ENCODE measurements at places on chromosomes 16 and 17.

DNA sequence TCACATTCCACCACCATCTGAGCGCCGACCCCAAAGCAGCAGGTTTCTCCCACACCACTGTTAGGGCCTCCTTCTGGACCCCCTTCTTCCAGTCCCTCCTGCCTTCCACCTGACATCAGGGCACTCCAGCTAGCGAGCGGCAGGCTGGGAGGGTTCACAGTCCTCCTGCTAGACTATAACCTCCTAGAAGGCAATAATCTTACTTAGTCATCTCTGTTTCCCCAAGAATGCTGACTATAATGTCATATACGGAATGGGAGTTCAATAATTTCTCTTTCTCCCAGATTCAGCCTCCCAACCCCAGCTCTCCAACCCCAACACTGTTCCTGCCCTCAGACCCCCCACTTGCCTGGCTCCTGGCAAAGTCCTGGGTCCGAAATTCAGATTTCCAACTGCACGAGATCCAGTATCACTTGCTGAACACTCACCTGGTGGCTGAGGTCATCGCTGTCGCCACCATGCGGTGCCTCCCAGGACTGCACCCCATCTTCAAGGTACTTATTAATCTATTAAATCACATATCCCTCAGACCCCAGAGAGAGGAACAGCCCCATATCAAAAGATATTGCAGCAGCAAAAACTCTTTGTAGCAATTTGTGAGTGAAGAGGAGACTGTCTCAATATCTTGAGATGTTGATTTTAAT lies 5.6 kb downstream of the ALOX12 start:
- no peak for DNase-seq

DNA sequence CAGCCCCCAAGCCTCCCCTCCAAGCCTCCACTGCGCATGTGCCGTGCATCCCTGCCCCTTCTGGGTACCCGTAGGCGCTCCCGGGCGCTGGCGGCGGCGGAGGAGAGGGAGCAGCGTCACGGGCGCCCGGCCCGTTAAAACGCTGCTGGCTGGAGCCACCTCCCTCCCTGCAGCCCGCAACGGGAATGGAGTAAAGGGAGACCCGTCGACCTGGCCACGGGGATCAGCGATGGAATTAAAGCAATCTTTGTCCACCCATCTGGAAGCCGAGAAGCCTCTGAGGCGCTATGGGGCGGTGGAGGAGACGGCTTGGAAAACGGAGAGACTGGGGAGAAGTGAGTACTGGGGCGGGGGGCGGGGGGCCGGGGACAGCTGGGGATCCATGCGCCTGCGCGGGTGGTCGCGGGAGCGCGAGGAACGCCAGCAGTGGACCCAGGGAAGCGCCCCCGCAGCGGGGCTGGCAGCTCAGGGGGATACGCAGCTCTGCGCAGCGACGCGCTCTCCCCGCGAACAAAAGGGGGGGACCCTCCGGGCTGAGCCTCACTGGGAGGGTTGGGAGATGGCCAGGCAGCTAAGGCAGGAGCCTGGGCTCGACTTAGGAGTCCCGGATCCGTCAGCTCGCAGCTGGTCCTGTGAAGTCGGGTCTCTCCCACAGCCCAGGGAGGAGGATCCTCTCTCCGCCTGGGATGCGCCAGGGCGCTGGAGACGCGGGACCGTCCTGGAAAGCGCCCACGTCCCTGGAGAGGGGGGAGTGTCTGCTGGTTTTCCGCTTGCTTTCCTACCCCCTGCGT lies at the start of gene BMERB1:
TSS of gene BMERB1 (plus strand) at position 164 of the 791 bp plus-strand sequence. CDS start at position 230, 66 bp downstream.
- peak; percentile 53 for DNase-seq

GRCh38 chr16:3254309-3254708 lies 2.1 kb downstream of the MEFV start:
- no peak for DNase-seq

DNA sequence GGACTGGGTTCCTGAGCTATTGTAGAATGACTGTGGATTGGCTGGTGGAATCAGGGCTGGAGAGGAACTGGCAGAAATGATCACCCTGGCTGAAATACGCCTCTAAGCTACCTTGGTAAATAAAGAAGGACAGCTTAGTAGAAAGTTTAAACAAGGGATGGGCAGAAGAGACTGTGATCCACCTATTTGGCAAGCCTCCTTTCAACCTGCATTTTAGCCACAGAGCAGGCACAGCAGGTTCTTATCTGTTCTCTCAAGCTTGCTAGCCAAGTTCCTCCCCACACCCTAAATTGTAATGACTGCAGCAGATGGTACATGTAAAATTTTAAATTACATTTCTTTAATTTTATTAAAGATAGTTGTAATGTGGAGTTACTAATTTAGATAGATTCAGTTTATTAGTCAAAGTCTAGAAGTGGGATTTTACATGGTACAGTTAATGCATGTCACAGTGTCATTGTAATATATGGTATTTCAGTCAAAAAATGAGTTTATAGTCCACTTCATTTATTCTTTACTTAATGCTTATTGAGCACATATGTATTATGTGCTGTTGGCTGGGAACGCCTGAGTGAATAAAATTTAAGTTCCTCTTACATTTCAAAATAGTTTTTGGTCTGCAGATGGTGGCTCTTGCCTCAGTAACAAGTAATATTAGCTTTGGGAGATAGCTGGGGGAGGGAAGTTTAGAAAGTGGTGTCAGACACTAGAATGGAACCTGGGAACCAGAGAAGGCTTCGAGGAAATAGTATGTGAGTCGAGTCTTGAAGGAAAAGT lies 11.2 kb downstream of the EPN2 start:
- DNase-seq, result no peak

DNA sequence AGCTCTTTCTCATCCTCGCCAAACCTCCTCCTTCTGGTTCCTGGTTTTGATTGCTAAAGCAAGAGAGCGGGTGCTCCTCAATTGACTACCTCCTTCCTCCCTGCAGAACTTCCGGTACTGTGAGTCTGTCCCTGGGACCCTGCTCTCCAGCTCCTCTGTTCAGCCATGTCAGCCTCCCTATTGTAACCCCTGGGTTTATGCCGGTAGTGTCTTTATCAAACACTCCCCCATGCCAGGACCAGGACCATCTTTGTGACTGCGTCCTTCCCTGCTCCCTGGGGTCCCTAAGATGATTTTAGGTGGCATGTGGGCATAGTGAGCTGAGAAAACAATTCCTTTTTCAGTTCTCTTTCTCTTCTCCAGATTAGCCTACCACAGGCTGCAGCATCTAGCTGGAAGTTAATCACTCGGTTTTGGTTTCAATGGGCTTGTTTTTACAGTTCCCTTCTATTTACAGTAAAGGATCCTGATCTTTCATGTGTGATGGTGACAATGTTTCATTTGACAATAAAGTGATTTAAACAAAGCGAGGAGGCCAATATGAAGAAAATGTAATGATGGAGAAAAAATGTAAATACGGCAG lies 27.7 kb upstream of the IL21R start:
- no peak for DNase-seq

DNA sequence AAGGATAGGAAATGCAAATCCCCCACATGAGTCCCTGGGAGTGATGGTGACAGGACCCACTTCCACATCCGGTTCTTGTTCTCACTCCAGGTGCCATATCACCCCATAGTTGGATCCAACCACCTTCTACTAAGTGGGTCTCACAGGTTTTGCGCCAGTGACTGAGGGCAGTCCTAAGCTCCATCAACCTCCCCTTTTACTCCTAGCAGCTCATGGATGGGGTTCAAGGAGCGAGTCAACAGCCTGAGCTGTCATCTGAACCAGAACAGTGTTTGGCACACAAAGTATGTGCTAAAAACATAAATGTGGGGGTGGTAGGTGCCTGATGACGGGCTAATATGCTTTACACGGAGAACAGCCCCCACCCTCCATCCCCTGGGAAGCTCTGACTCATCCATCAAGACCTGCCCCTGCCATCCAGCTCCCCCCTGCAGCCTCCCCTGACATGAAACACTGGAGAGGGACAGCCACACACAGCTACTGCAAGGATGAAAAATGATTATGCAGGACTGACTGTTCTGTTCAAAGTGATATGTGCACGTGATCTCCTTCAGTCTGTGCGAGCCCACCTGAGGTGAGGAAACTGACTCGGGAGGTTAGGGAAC lies 143.2 kb upstream of the CDH5 start:
- no peak for DNase-seq

- no peak for DNase-seq
These were observed at the start of gene TPSG1 for GRCh38 chr16:1225051-1225451. TSS of gene TPSG1 (minus strand) at chr16:1225268. CDS start at chr16:1225252, 16 bp downstream.

DNA sequence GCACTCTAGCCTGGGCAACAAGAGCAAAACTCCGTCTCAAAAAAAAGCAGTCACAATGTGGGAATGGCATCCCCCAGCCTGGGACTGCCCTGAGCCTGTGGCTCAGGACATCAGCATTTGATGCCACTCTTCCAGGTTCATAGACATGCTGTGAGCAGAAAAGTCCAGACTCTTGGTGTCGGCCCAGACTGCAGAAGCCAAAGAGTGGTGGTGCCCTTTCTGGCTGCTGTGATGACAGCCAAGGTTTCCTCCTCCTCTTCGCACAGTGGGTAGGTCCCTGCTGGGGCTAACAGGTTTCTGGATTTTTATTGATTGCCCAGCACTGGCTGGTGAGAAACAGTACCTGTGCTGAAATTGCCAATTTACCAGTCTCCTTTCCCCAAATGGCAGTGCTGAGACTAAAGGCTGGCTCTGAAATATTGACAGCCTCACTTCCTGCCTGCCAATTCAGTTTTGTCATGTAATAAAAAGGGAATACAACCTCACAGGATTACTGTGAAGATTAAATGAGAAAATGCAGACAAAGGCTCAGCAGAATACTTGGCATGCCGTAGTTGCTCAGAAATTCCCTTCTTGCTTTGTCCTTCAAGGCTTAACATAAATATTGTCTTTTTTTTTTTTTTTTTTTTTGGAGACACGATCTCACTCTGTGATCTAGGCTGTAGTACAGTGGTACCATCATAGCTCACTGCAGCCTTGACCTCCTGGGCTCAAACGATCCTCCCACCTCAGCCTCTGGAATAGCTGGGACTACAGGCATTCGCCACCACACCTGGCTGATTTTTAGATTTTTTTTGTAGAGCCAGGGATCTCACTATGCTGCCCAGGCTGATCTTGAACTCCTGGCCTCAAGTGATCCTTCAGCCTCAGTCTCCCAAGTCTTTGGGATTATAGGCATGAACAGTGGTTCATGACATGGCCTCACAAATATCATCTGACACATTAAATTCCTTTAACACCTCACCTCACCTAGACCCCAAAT lies 15.5 kb upstream of the UBE2G1 start:
- no peak for DNase-seq

- DNase-seq, result no peak
These were observed 427.9 kb downstream of the CDH11 start for GRCh38 chr16:64693946-64694345.

DNA sequence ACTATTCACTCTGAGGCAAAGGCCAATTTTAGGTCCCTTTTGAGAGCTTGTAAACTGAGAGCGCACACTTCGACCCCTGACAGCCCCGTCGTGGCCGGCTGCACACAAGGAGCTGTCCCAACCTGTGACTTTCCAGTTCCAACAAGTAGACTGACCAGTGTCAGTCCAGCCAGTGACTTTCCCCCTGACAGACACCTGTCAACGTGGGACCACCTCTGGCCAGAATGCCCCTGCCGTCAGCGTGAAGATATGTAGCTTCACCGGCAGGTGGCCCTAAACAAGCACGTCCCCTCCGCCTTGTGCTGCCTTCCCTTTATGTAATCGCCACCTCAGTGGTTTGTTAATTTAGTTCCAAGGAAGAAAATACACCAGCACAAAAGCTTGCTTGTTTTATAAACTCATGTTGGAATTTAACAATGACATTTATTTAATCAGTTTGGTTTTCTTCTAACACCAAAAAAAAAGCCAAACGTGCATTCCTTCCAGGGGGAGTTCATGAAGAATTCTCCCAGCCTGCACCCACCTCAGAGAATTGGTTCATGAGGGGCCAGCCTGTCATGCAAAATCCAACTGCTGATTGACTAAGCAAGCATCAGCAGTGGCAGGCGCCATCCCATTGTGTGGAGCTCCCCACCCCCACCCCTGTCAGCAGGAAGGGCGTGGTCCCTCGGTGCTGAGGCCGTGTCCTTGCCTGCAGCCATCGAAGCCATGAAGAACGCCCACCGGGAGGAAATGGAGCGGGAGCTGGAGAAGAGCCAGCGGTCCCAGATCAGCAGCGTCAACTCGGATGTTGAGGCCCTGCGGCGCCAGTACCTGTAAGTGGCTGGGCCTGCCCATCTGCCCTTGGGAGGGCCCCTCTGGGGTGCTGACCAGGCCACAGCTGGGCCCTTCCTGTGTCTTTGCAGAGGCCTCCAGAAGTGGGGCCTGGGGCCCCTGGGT lies 33.9 kb downstream of the PLD6 start:
- DNase-seq, result no peak

DNA sequence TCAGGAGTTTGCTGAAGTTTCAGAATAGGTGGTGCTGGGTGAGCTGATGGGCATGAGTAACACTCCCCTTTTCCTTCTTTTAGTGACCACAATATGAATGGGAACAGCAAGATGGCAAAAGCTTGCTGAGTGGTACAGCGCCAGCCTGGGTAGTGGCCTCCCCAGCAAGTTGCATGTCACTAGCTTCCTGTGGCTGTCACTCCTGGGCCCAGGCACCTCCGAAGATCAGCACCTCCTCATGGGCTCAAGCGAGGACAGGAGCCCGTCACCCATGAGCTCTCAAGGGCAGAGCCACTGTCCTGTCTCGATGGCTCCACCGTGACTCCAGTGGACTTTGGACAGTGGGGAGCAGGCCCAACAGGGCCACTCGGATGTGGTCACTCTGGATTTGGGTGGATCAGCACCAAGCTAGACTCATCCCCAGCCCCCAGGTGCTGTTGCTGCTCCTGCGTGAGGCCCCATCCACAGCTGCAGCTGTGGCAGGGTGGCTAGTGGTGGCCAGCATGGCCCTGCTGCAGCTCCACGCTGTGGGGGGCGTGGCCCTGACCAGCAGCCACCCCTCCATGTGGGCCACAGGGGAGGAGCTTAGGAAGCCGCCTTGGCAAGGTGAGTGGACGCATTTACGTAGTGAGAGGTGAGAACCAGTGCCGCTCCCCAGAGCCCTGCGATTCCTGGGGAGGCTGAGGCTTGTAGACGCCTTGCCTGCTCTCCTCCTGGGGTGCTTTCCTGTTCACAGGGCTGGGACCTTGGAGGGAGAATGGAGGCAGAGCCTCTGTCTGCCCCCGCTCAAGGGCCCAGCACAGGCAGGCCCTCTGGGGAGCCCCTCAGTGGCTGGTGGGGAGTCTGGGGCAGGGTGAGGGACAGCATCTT lies 13.6 kb upstream of the DNASE1 start:
- no peak for DNase-seq

- DNase-seq, result no peak
These were observed 11.2 kb downstream of the ZNF771 start for GRCh38 chr16:30418350-30419181.
